Activated naive CD4-positive, alpha-beta T cell treated with anti-CD3 and anti-CD28 coated beads for 36 hours (primary cell): ENCODE measurements at places on chromosomes 3 and 15. TPM values are rescaled to one million over a fixed set of nuclear protein-coding genes. Genes with fewer than 3 reads are reported as not detected.

- DNase-seq, result no peak
Observed at GRCh38 chr3:55591888-55592287, 104.8 kb upstream of the WNT5A start.

DNA sequence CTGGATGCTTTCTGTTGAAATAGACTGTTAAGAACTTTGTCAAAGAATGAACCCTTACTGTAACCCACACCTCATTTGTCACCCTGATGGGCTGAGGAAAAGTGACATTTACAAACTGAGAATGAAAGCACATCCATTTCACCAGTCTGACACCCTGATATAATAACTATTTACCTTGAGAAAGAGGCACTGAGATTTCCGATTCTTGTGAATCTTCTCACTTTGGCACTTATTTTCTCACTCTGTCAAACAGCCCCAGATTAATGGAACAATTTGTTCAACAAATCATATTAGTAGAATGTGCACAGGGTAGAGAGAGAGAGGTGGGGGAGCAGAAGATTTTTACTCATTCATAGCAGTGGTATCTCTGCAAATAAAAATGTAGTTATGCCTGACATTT, 606.9 kb downstream of the MCTP2 start:
- no peak for DNase-seq

GRCh38 chr3:40864146-40864782, 335.0 kb upstream of the CTNNB1 start:
- no peak for DNase-seq

GRCh38 chr3:160133757-160134156, 91.5 kb upstream of the C3orf80 start:
- no peak for DNase-seq

DNA sequence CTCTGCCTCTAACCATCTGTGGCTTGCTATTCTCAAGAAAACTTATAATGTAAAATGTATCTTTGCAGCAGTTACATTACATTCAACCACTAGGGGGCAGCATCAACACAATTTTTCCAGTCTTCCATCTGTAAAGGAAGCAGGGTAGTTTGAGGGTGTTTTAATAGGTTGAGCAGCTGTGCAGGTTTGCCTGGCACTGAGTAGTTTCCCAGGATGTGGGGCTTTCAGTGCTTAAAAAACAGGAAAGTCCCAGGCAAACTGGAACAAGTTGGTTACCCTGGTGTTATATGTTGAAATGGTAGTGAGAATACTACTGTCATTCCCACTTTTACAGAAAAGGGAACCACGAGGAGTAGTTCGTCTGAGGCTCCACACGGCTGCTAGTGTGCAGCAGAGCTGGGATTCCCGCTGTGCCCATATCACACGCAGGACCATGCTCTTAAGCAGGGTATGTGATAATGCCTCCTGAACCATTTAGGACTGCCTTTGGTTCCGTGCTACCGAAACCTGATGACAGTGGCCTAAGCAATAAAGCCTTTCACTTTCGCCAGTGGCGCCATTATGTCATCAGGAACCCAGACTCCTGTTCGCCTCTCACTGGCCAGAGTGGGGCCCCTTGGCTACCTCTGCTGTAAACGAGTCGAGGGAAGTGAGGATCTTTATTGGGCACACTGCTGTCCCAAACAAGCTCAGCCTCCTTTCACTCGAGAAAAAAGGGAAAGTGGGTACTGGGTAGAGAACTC, 64.7 kb upstream of the ZBTB38 start:
- peak; percentile 85 for DNase-seq

DNA sequence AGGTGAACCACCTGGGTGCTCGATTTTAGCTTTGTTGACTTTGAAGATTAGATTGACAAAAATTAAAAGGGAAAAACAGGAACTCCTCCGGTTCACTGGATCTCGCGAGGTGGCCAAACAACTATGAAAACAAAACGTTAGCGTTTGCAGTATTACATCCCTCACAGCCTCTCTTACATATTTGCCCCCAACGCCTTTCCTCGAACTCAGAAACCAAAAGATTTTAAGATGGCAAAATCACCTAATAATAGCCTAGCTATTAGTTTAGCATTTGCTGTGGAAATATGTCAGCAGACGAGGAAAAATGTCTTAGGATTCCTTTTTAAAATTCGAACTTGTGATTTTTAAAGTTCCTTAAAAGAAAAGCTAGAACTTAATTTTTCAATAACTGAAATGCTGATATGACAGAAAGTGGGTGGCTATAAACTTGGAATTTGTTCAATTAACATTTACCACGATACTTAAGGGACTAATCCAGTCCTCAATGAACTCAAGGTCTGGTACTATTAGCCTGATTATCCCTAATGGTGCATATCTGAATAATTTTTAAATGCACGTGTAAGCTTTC, 491 bp upstream of the SENP7 start:
- no peak for DNase-seq

DNA sequence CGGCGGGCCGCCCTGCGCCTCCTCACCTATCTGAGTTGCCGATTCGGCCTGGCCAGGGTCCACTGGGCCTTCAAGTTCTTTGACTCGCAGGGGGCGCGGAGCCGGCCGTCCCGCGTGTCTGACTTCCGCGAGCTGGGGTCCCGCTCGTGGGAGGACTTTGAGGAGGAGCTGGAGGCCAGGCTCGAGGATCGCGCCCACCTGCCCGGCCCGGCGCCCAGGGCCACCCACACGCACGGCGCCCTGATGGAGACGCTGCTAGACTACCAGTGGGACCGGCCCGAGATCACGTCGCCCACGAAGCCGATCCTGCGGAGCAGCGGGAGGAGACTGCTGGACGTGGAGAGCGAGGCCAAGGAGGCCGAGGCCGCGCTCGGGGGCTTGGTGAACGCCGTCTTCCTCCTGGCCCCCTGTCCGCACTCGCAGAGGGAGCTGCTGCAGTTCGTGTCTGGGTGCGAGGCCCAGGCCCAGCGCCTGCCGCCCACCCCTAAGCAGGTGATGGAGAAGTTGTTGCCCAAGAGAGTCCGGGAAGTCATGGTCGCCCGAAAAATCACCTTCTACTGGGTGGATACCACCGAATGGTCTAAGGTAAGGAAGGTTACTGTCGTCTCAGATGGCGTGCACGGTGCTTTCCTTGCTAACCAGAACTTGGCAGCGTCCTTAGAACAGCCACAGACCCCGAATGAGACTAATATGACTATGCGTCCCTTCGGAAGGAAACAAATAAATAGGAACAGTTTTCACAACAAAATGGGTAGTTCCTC, 567 bp downstream of the TICRR start:
- peak; percentile 49 for DNase-seq

- DNase-seq, result no peak
Observed at GRCh38 chr3:106945435-106945834, 431.8 kb upstream of the CCDC54 start.

The IMPG2 gene
- 0.07 TPM for total RNA-seq

The MOBP gene
- not detected for total RNA-seq
